Smooth muscle cell of bladder (primary cell): ENCODE measurements at places on chromosomes 2 and 18. TPM values are rescaled to one million over a fixed set of nuclear protein-coding genes. Genes with fewer than 3 reads are reported as not detected.

GLB1L gene
- total RNA-seq: 22.3 and 38.6 TPM in 2 replicates

STAT4 gene
- 1.4 and 2.0 TPM in 2 replicates for total RNA-seq

POLE4 gene
- total RNA-seq: 29.0 and 30.0 TPM in 2 replicates

PLEK gene
- total RNA-seq: 0.14 and 1.1 TPM in 2 replicates

PXDN gene
- total RNA-seq: 254 and 356 TPM in 2 replicates

IL1RN gene
- total RNA-seq: 0.09 and 0.71 TPM in 2 replicates

TGIF1 gene
- 179 and 187 TPM in 2 replicates for total RNA-seq

MC2R gene
- total RNA-seq: not detected in 2 replicates

SH2D6 gene
- total RNA-seq: 0.14 and 0.55 TPM in 2 replicates

BIN1 gene
- total RNA-seq: 140 TPM in 2 replicates

PSMA8 gene
- total RNA-seq: not detected in 2 replicates

TTLL4 gene
- total RNA-seq: 3.4 and 3.8 TPM in 2 replicates

NAT8 gene
- not detected in 2 replicates for total RNA-seq

CXCR2 gene
- total RNA-seq: not detected in 2 replicates

CCDC68 gene
- 6.9 and 27.0 TPM in 2 replicates for total RNA-seq

WDR12 gene
- 22.5 and 34.9 TPM in 2 replicates for total RNA-seq

TPO gene
- total RNA-seq: not detected in 2 replicates

C2orf72 gene
- under 0.01 and 0.83 TPM in 2 replicates for total RNA-seq

MERTK gene
- 0.14 and 0.28 TPM in 2 replicates for total RNA-seq

ANKRD62 gene
- total RNA-seq: not detected in 2 replicates

LHCGR gene
- not detected in 2 replicates for total RNA-seq

BOLA3 gene
- 21.0 and 21.7 TPM in 2 replicates for total RNA-seq

TEKT4 gene
- not detected in 2 replicates for total RNA-seq

IGFBP5 gene
- total RNA-seq: 928 and 1,359 TPM in 2 replicates

ANKRD30BL gene
- total RNA-seq: not detected in 2 replicates

KIDINS220 gene
- 64.0 and 80.2 TPM in 2 replicates for total RNA-seq

SERPINB3 gene
- total RNA-seq: 0.28 TPM in 1 of 2 replicates, not detected in the other

LOXHD1 gene
- under 0.01 TPM in 1 of 2 replicates, not detected in the other for total RNA-seq

KANSL1L gene
- total RNA-seq: 12.5 and 18.6 TPM in 2 replicates

SH3RF3 gene
- 2.6 and 3.7 TPM in 2 replicates for total RNA-seq

CXXC1 gene
- total RNA-seq: 40.5 and 47.1 TPM in 2 replicates

RESP18 gene
- not detected in 2 replicates for total RNA-seq

FIGN gene
- 0.43 and 0.65 TPM in 2 replicates for total RNA-seq

GALM gene
- 18.0 and 20.2 TPM in 2 replicates for total RNA-seq

KCNG3 gene
- under 0.01 TPM in 1 of 2 replicates, not detected in the other for total RNA-seq

RAD51AP2 gene
- not detected in 2 replicates for total RNA-seq

FBXO48 gene
- total RNA-seq: 0.28 TPM in 2 replicates

DPYSL5 gene
- total RNA-seq: not detected in 2 replicates

XDH gene
- 0.14 TPM in 1 of 2 replicates, not detected in the other for total RNA-seq

GPR75 gene
- 0.71 and 0.74 TPM in 2 replicates for total RNA-seq

ZNF385B gene
- 0.09 TPM in 1 of 2 replicates, not detected in the other for total RNA-seq

ST6GAL2 gene
- under 0.01 and 1.1 TPM in 2 replicates for total RNA-seq

ZSWIM2 gene
- total RNA-seq: under 0.01 and 0.09 TPM in 2 replicates

SLC4A3 gene
- 2.0 and 2.1 TPM in 2 replicates for total RNA-seq

TFCP2L1 gene
- total RNA-seq: under 0.01 TPM in 1 of 2 replicates, not detected in the other

OXER1 gene
- total RNA-seq: under 0.01 TPM in 1 of 2 replicates, not detected in the other

GDF7 gene
- total RNA-seq: 0.09 and 0.14 TPM in 2 replicates

ECEL1 gene
- total RNA-seq: not detected in 2 replicates

PPP1CB gene
- 154 and 181 TPM in 2 replicates for total RNA-seq

RNMT gene
- 16.6 and 20.7 TPM in 2 replicates for total RNA-seq

SCG2 gene
- total RNA-seq: 2.1 and 3.3 TPM in 2 replicates

NT5DC4 gene
- total RNA-seq: not detected in 2 replicates

SERPINB13 gene
- not detected in 2 replicates for total RNA-seq

MC5R gene
- not detected in 2 replicates for total RNA-seq

AUP1 gene
- total RNA-seq: 62.7 and 91.3 TPM in 2 replicates

PARD3B gene
- 16.5 and 19.1 TPM in 2 replicates for total RNA-seq

ALPI gene
- not detected in 2 replicates for total RNA-seq
